ENCODE measurements at places on chromosomes 4 and X.

- DNase-seq, result no peak
These were observed 768 bp upstream of the CDKL5 start for GRCh38 chrX:18424482-18425198.

- DNase-seq, result no peak
These were observed 12.2 kb upstream of the ODAM start for GRCh38 chr4:70183168-70183939.

DNA sequence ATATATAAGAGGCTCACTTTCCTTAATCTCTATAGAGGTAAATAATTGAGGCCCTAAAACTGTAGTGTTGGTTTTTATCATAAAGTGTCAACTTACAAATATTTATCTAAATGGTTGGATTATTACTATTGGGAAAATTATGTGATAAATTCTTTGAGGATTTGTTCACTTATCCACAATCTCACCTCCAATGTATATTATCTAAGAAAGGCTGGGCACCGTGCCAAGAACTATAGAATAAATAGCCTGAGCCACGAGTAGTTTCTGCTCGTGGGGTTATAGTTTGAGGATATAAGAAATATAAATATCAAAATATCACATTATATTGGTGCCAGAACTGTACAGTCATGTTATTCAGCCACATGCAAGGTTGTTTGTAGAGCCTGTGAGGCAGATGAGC is 177.9 kb downstream of the VEGFC start:
- DNase-seq, result no peak

- DNase-seq, result no peak
These were observed 30.4 kb upstream of the TMSB15A start for GRCh38 chrX:102546828-102547493.

DNA sequence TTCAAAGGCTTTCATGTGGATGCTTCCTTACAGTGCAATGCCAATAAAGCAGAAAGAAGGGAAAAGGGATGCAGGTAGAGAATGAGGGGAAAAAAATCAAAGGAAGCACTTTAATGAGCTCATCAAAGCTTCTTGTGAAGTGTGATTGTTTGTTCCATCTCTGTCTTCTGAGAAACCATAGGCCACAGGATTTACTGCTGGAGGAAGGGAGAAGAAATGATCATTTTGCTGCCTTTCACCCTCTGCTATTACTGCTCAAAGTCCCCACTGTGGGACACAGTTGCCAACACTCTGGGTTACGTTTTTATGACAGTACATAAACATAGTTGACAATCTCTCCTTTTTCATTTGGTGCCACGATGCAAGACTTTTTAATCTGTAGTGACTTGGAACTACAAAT is 558.0 kb upstream of the TECRL start:
- no peak for DNase-seq

DNA sequence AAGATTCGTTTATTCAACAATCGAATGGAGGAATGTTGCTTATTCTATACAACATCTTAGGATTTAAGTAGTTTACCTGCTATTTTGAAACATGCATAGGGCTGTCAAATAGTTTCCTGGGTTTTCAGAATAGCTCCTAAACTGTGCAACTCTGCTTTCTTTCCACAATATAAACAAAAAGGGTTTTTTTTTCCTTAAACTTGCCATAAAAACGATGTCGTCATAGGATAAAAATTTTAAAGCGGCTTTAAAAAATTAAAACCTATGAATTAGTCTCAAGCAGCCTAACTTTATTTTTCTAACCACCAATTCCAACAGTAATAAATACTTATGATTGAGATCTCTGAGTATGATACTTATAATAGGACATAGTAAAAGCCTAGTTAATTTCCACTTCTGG is 21.6 kb upstream of the STIM2 start:
- DNase-seq, result no peak

- no peak for DNase-seq
These were observed 27.2 kb upstream of the SEC24B start for GRCh38 chr4:109406337-109406931.

GRCh38 chr4:115113506-115114106 is at the start of gene NDST4:
Gene NDST4, minus strand, starts transcription at chr4:115113620. Its CDS starts 36,584 bp downstream, at chr4:115077036.
- DNase-seq, result no peak

- no peak for DNase-seq
These were observed 560.3 kb downstream of the GRID2 start for GRCh38 chr4:92864096-92864495.

GRCh38 chr4:185352741-185353140 is 43.0 kb downstream of the LRP2BP start:
- no peak for DNase-seq

GRCh38 chr4:146510942-146511341 is 10.8 kb downstream of the SLC10A7 start:
- no peak for DNase-seq

DNA sequence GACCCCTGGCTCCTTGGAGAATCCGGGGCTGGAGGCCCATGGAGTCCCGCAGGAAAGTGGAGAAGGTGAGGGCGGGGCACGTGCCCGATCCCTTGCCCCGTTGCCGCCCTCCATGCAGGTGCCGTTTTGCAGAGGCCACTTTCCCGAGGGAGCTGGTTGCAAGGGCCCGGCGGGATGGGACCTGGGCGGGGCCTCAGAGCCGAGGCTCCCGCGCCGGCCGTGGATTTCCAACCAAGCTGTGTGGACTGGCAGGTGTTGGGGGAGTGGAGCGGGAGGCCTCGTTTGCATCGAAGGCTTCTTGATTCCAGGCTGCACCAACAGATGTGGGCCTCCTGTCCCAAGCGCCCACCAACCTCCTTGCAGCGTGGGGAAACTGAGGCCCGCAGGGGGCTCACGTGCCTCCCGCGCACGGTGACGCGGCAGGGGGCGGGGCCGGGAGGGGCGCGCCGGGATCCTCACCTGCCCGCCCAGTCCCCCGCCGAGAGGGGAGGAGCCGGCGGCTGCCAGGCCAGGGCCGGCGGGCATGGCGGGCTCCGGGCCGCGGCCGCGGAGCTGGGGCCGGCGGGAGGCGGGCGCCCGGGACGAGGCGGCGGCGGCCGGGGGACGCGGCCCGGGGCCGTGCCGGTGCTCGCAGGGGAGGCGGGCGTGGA is 24.9 kb downstream of the SH3BP2 start:
- DNase-seq, result no peak

DNA sequence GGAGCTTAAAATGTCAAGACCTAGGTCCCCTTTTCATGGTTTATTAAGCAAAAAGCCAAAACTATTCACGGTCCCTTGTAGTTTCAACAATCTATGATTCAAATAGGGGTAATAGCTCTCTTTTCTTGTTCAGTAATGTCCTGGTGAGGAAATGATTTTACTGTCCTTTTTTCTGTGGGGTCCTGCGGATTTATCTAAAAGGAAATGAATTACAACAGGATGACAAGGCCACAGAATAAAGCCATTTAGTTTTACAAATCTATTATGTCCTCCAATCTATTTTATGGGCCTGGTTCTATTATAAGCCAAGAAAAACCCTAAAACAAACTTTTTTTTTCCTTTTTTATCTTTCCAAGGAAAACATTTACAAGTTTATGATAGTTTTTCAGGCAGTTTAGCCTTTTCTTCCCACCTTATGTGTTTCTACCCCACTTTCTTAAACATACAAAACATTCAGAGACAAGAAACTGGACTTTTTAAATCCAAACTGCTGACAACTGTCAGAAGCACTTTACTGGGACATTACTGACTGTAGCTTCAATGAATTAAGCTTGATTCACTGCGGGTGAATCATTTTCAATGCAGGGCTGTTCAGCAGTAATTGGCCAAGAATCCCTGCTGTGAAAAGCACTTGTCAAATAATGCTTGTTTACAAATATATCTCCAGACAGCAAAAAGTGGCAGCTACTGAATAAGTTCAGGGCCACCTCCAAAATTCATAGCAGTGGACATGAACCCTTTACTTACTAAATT is 4.3 kb downstream of the EPHA5 start:
- DNase-seq, result no peak

- DNase-seq, result no peak
These were observed 160.0 kb upstream of the ARX start for GRCh38 chrX:25175743-25176142.

DNA sequence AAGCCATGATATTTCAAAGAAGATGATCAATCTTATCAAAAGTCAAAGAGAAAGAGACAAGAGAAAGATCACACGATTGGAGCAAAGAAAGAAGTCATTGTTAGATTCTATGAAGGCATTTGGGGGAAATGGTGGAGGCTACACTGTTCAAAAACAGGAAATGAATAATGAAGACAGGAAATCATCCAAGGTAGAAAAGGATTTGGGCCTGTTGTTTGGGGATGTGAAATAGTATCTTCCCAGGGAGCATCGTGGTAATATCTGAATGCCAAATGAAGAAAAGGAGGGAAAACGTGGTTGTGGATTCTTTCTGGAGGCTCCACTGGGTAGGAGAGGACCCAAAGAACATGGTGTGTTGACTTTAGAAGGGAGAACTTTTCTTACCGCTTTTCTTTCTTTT is 482.4 kb downstream of the NLGN4X start:
- DNase-seq, result no peak

DNA sequence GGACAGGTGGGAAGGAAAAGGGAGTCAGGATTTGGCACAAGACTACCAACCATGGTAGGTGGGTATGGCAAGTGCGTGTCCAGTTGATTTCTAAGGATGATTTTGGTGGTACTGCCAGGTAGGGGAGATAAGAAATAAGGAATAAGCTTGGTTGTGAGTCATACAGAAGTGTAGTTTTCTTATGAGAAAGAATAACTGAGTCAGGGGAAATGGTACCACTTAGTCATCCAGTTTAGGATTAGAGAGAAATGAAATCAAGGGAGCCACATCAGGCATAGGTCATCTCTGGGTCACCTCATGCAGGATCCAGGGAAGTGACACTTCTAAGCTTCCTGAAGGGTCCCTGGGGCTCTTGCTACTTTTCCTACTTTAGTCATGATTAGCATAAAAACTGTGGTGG is 107.1 kb upstream of the C1GALT1C1 start:
- no peak for DNase-seq

GRCh38 chr4:107035819-107036583 is at the start of gene DKK2:
Gene DKK2, minus strand, starts transcription at chr4:107036313. Its CDS starts 722 bp downstream, at chr4:107035591.
- no peak for DNase-seq

DNA sequence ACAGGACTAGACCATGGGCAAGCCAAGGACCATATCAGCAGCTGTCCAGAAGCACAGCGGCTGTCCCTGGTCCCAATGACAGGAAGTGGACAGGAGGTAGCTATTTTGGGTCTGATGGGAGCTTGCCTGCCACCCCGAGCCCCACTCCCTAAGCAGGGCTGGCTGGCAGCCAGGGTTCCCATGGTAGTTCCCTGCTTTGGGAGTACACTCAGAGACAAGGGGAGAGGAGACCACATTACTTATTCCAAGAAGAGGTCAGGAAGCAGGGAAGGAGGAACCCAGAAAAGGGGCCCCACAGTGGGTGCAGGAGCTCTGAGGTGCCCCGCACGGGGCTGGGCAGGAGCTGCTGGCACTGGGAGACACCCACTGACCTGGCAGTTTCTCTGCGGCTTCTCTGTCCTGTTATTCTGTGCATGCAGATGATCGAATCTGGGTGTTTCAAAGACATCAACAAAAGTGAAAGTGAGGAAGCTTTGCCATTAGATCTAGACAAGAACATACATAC is 36.3 kb downstream of the HTT-AS start:
- DNase-seq, result no peak

Measured in GOT3 (cell line).